Stimulated activated CD4-positive, alpha-beta T cell treated with anti-CD3 and anti-CD28 coated beads, Interleukin-4, amount 100 ng/mL, for 48 hours (primary cell): ENCODE measurements at places on chromosomes 1 and 21.

- DNase-seq: no peak
Measured at GRCh38 chr1:105664495-105664894, 1392.0 kb upstream of the PRMT6 start.

GRCh38 chr1:34780528-34780927, 486 bp upstream of the GJB3 start:
- no peak for DNase-seq

DNA sequence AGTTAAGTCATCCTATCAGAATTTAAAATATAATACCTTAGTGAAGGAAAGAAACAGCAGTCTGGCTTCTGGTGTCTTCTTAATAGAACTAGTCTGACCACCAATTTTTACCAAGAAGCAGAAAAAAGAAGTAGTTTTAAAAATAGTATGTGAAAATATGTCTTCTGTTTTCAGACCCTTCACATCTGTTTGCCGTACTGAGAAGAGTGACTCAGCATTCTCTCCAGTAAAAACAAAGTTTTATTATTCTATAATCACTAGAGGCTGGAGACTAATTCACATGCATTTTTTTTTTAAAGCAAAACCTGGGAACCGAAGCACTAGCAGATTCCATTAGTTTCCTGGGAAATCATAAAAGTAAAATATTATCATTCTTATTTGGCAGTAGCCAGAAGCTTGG, 163.8 kb downstream of the COL24A1 start:
- DNase-seq: no peak

GRCh38 chr1:47409311-47410067, 6.6 kb upstream of the FOXE3 start:
- no peak for DNase-seq

- no peak for DNase-seq
Measured at GRCh38 chr1:66251546-66251945, 282.4 kb upstream of the SGIP1 start.

DNA sequence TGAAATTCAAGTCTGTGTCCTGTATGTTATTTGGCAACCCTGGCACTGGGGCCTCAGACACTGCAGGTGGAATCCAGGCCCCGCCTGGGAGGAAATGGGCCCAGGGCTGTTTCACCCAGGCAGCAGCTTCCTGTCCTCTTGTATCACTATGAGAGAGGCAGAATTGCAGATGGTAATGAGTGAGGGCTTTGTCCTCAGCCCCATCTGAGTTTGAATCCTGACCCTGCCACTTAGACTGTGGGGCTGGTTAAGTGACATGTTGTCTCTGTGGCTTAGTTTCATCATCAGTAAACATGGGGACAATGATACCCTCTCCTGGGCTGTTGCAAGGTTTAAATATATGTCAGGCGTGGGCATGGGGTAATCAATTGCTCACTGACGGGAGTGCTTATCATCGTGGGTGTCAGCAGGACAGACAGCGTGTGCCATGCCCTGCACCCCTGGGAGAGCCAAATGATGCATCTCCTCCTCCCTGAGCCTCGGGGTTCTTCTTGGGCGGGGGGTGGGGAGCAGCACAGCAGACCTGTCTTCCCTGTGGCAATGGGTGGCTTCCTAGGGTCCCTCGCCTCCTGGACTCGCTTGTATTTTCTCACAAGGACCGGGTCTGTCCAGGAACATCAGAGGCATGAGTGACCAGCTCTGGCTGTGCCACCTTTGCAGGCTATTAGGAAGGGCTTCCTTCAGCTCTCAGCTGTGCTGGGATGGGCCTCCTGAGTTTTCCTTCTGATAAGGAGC, 42.1 kb downstream of the ARHGEF10L start:
- no peak for DNase-seq

DNA sequence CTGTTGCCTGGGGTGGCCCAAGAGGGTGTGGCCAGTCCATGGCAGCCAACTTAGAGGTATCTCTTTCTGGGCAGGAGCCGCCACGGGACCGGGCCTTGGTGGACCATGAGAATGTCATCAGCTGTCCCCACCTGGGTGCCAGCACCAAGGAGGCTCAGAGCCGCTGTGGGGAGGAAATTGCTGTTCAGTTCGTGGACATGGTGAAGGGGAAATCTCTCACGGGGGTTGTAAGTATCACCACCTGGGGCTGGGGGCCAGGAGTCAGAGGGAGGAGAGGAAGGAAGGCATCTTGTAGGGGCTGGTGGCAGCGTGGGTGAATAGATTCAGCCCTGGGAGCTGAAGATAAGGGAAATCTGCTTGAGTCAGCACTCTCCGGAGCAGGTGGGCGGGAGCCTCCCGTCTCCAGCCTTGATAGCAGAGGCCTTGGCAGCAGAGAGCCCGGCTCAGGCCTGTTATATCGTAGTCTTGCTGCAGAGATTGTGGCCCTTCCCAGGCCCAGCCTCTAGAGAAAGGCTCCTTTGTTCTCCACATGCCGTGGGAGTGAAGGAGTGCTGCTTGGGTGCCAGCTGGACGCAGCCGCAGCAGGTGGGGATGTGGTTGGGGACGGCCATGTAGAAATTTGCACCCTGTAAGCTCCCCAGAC, 25.4 kb downstream of the PHGDH start:
- DNase-seq: no peak

DNA sequence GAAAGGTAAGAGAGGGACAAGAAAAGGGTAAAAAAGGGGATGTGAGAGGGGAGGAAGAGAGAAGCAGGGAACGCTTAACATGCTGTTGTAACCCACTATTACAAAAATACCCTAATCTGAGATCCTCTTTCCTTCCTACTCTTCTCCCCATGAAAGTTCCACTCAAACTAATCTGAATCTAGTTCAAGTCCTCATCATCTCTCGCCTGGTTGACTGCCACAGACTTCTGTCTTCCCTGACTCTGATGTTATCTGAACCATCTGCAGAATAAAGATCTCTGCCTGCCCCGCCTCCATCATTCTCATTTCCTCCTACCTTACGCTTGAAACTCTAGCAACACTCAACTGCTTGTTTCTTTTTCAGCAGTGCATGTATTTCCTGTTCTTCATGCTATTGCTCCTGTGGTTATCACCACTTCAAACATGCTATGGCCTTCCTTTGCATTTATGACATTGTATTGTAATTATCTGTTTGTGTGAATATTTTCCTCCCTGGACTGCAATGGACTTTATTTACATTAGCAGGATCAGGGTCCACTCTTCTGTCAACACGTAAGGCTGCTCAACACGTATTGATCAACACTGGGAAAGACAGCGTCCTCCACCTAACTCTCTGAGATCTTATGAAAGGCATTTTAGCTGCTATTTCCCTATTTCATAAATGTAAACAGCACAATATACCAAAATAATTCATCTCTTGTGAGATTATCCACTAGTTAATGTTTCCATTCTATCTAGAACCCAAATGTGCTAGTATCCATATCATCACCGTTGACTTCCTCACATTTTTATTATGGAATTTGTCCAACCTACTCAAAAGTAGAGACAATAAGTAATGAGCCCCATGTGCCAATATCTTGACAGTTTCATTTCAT, 215.5 kb upstream of the USP25 start:
- peak; percentile 9 for DNase-seq

DNA sequence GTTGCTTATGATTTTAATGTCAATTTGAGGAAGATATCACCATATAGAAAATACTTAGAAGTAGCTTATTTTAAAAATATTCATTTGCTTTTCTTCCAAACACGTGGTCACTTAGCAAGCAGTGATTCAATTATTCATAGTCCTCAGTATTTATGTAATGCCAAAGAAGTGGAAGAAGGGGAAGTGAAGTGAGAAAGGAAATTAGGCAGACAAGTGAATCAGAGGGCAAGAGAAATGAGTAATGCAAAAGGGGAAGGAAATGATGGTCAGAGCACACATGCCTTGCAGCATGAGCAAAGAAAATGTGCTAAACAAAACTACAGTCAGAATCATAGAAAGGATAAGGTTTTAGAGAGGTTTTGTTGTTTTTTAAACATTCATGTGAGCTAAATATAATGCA, 31.8 kb downstream of the SDCCAG8 start:
- DNase-seq: no peak

- DNase-seq: no peak
Measured at GRCh38 chr1:34316773-34317172, 140.1 kb downstream of the C1orf94 start.

GRCh38 chr1:23825762-23826522, 713 bp upstream of the HMGCL start:
- no peak for DNase-seq

DNA sequence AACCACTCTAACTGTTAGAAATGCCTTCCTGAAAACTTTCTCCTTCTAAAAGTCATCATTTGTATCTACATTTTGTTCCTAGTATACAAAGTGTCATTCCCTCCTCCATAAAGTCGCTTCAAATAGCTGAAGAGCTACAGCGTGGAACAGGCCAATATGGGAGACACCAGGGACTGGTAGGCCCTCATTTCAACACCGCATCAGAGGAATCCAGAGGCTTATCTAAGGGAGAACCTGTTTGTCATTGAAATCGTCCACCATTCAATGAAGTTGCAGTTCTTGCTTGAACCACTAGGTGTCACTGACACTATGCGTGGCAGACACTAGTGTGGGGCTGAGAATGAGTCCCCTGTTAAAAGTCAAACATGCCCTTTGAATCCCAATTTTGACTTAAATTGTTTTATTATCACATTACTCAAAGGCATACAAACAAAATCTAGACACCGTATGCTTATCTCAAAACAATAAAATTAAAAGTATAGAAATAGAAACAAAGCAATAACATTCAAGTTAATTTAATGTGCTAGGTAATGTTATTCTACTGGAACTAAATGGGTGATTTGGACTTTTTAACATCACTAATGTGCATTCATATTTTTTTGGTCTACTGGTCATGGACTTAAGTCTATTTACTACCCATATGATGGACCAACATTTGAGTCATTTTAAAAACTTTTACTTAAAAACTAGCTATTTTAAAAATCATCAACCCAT, 182.3 kb downstream of the FCRL5 start:
- DNase-seq: no peak

DNA sequence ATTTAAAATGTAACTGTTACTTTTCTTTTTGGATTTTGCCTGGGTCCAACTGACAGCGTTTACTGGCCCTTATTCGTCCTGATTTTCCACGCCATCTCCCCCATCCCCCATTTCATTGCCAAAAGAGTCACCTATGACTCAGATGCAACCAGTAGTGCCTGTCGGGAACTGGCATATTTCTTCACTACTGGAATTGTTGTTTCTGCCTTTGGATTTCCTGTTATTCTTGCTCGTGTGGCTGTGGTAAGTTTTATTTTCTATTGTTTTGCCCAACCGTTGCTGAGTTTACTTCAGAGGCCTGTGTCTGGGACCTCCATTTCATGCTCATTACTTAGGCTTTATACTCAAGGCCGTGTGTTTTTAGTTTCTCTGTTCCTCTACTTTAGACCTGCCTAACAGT, 9.3 kb downstream of the LEPR start:
- DNase-seq: no peak

- no peak for DNase-seq
Measured at GRCh38 chr1:30378991-30379581, 344.3 kb downstream of the MATN1 start.

DNA sequence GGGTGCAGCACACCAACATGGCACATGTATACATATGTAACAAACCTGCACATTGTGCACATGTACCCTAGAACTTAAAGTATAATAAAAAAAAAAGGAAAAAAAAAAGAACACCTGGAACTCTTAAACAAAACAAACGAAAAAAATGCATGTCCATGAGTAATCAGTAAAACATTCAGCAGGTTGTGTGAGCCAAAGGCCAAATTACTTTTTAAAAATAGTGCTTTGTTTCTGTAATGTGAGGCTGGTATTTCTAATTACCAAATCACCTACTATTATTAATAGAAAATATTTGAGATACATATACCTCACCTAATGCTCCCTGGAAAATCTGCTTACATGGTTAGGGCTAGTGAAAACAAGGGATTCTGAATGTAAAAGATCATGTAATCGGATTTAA, 294.4 kb upstream of the NR5A2 start:
- DNase-seq: no peak

DNA sequence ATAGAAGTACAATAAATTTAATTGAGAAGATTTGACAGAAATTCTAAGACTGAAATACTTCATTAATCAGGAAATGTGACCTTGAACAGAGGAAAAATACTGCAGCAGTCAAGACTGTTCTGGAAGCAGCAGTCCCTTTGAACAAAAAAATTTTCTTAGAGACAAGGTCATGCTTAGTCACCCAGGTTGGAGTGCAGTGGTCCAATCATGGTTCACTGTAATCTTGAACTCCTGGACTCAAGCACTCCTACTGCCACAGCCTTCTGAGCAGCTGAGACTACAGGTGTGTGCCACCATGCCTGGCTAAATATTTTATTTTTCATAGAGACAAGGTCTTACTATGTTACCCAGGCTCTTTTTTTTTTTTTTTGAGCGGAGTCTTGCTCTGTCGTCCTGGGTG, 1.9 kb upstream of the CCDC30 start:
- DNase-seq: no peak

DNA sequence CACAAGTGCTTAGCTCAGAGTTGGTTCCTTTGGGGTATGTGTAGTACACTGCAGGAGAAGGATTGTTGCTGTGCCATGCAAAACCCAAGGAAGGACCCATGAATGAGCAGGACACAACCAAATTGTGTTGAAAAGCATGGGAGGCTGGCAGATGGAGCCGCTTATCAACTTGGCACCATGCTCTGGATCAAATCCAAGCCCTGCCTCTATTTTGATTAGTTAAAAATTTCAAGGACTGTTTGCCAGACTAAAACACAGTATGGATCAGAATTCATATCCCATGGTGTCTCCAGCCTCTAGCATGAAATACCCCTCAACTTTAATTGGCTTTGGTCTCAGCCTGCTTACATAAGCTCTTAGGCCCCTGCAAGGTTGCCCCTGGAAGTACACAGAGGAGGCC, 27.8 kb downstream of the CCDC185 start:
- no peak for DNase-seq

GRCh38 chr1:7458946-7459345, 312.1 kb upstream of the VAMP3 start:
- DNase-seq: no peak

DNA sequence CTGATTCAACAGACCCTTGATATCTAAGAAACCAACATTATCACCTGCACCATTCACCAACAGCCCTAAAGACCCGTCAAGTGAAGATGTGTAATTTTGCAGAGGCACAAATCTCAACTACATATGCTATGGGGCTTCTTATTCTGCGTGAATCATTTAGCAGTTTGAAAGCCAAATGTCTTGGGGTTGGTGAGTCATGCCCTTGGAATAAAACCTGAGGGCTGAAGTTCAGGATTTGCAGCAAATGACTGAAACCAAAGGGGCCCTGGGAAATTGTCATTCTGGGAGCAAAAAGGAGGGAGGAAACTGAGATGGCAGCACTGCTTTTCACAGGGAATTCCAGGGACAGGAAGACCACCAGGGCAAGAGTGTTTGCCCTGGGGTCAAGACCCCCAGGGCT, 79.2 kb upstream of the TNR start:
- DNase-seq: no peak

- DNase-seq: no peak
Measured at GRCh38 chr1:97034651-97035050, 313.1 kb downstream of the PTBP2 start.

DNA sequence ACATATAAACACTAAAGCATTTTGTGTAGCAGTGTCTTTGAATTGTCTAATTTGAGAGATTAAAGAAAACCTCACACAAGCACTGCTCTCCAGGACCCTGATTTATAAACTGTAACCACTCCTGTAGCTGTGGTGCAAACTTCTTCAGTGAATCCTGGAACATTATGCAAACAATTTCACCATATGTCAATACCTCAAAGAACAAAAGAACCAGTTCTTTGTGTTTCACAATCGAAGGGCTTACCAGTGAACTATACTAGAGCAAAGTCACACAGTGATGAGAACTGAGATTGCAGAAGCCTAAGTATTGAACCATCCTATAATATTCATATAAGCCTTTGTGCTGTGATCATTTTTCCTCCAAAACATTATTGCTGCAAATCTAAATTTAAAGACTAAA, 21.5 kb downstream of the DPH5 start:
- DNase-seq: no peak
